ENCODE measurements at places on chromosomes 6 and 20.

- no peak for DNase-seq
Measured at GRCh38 chr6:684831-685636, 7.9 kb downstream of the EXOC2 start.

GRCh38 chr6:43793875-43794242 is 23.8 kb downstream of the VEGFA start:
- DNase-seq = no peak

- no peak for DNase-seq
Measured at GRCh38 chr6:73694711-73695411, 1.1 kb upstream of the CD109 start.

DNA sequence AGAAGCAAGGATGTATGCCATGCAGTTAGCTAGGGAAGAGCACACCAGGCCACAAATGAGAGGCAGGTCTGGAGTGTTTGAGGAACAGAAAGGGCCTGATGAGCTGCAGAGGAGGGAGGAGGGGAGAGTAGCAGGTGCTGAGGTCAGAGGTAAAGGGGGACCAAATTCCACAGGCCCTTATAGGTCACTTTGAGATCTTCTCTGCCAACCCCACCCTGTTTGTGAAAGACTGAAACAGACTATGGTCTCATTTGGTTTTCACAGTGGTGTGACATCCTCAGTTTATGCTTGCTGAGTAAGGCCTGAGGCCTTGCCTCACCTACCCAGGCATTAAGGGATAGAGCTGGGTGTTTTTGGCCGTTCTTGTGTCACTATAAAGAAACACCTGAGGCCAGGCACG is 187.7 kb upstream of the MYLIP start:
- no peak for DNase-seq

GRCh38 chr6:127517693-127518092 is 1.4 kb downstream of the MTCL3 start:
- no peak for DNase-seq

GRCh38 chr6:20180935-20181334 is 31.3 kb downstream of the MBOAT1 start:
- DNase-seq = no peak
